ENCODE measurements at places on chromosomes 3 and 15. TPM values are rescaled to one million over a fixed set of nuclear protein-coding genes. Genes with fewer than 3 reads are reported as not detected.

DNA sequence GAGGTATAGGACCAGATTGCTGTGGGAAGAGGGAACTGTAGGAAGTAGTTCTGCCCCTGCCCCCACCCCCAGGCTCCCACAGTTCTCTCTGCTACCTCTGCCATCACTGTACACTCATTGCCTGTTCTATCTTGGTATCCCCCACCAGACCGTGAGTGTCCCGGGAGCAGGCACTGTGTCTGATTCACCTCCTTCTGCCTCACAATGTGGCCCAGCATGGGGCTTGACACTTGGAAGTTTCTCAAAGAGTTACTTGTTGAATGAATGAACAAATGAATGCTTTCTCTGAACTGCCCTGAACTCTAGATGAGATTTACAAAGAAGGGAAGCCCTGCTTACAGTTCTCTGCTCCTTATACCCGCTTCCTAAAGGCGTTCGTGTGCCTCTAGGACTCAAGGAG lies 27.1 kb upstream of the PIK3CB start:
- DNase-seq = no peak

FBN1 gene
- polyA plus RNA-seq = 98.2 TPM

SH2D7 gene
- polyA plus RNA-seq = 0.98 TPM

DNA sequence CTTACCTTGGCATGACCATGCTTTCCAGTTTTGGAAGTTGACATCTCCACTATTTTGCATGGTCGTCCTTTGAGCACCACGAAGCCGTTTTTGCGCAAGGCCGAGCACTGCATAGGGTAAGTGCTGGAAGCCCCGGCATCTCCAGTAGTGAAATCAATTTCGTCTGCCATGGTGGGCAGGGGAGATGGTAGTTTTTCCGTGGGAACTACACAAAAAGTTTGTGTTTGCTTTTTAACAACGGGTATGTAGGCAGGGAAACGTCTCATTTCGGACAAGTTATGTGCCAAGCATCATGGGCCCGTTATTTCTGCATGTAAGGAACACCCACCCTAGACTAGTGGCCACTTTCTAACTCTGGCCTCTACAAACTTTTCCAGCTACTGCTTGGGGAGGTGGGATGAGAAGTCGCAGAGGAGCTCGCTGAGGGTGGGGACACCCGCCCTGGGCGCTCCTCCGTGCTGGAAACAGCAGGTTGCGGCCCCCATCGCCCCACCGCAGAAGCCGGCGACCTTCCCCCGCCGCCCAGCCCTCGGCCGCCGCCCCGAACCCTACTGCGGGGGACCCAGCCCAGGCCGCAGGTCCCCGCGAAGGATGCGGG lies 701 bp downstream of the EIF5A2 start:
- DNase-seq = no peak

DNA sequence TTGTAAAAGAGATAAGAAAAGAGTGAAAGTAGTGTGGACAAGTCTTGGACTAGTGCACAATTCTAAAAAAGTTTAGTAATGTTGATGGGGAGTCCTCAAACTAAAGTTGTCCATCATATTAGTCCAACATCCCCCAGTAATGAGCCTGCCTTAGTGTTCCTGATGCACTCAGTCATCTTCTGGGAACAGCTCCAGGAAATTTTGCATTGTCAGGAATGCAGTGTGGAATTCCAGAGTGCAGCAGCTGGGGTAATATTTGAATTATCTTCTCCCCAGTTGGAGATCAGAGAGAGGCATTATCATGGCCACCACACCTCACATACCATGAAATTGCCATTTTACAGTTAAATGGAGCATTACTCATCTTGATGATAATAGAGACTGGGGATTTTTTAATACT lies 528.8 kb upstream of the NAALADL2 start:
- DNase-seq = no peak

- DNase-seq = no peak
Measured at GRCh38 chr3:132822266-132822665, 100.1 kb upstream of the NPHP3 start.

PLAAT1 gene
- 3.6 TPM for polyA plus RNA-seq
